ENCODE measurements at places on chromosomes 1 and 21.

DNA sequence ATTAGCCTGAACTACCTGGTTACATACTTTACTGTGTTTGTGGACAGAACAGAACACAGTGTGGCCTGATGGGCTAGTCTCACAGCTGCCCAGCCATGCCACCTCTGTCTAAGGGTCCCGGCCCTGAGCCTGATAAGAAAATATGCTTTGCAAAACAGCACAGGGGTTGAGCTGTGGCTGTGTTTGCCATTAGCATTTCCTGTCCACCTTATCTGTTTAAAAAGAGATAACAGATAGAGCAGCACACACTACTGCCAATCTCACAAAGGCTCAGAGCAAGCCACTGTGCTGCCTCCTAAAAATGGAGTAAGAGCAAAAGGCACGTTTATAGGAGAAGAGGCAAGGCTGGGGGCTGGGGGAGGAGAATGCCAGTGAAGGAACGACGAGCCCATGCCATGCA lies 95.0 kb downstream of the SUSD4 start:
- no peak for DNase-seq

- DNase-seq: no peak
Measured at GRCh38 chr1:40878906-40879305, 16.7 kb upstream of the CITED4 start.

DNA sequence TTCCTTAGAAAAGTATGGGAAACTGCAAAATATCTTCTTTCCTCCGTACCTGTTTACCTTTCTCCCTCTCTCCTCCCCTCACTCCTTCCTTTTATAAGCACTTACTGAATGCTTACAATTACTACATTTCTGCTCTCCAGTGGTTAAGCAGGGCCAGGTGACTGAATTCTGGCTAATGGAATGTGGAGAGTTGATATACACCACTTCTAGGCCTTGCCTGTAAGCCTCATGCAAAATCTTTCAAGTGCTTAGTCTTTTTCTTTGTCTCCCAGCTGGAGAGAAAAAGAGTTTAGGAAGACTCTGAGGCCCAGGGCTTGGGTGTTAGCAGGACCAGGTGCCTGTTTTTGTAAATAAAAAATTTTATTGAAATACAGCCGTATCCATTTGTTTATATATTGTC lies 77.7 kb upstream of the CACNA1E start:
- no peak for DNase-seq

DNA sequence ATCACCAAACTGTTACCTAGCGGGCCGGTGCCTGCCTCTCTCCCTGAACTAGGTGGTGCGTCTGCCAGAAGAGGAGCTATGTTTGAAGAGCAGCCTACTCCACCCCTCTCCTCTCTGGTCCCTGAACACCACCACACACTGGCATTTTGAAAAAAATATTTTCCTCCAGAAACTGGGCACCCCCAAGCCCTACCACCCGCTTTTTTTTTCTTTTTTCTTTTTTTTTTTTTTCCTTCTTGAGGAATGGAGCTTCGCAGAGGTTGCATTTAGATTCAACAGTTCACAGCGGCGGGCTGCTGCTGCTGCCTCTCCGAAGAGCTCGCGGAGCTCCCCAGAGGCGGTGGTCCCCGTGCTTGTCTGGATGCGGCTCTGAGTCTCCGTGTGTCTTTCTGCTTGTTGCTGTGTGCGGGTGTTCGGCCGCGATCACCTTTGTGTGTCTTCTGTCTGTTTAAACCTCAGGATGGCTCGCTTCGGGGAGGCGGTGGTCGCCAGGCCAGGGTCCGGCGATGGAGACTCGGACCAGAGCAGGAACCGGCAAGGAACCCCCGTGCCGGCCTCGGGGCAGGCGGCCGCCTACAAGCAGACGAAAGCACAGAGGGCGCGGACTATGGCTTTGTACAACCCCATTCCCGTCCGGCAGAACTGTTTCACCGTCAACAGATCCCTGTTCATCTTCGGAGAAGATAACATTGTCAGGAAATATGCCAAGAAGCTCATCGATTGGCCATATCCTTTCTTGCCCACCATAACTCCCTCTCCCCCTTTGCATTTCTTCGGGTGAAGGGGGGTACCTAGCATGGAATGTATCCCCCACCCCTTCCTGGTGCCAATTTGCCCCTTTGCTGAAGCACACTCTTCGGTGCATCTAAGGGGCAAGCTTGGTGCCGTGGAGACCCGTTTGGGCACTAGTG lies at the start of gene CACNA1E:
Gene CACNA1E, plus strand, starts transcription at position 233 of the 911 bp plus-strand sequence. Its CDS starts 228 bp downstream, at position 461.
- DNase-seq: no peak
